ENCODE measurements at places on chromosomes 4 and X. TPM values are rescaled to one million over a fixed set of nuclear protein-coding genes. Genes with fewer than 3 reads are reported as not detected.

Gene PF4V1
- 0.25 TPM for total RNA-seq

Gene PLAC8
- 0.19 TPM for total RNA-seq

Gene PFKFB1
- not detected for total RNA-seq

Gene COL25A1
- total RNA-seq: 0.16 TPM

Gene XAGE1A
- total RNA-seq: not detected

Gene IL15
- total RNA-seq: 3.6 TPM

Gene RBM46
- not detected for total RNA-seq

Gene FOXR2
- not detected for total RNA-seq

Gene KDM6A
- total RNA-seq: 12.8 TPM

Gene RHOH
- total RNA-seq: not detected

Gene FAM47E
- total RNA-seq: 0.38 TPM

Gene AWAT2
- total RNA-seq: not detected

Gene GAGE2A
- total RNA-seq: not detected

Gene RPL10
- total RNA-seq: 2,051 TPM

Gene BMP3
- total RNA-seq: not detected

Gene PRRG3
- not detected for total RNA-seq

Gene CSAG1
- not detected for total RNA-seq

Gene TRAM1L1
- total RNA-seq: 1.4 TPM

Gene ERCC6L
- total RNA-seq: 3.1 TPM

Gene PCSK1N
- not detected for total RNA-seq

Gene SOD3
- total RNA-seq: 0.31 TPM
